ENCODE measurements at places on chromosomes 12 and 14.

GRCh38 chr12:14664434-14665023 lies 31.9 kb downstream of the GUCY2C start:
- DNase-seq, result no peak

GRCh38 chr12:7460375-7461259 lies 16.7 kb upstream of the CD163L1 start:
- DNase-seq, result peak; percentile 61

GRCh38 chr14:105060751-105061427 lies 4.3 kb downstream of the GPR132 start:
- peak; percentile 64 for DNase-seq

- DNase-seq, result no peak
These were observed 78.8 kb downstream of the TMCC3 start for GRCh38 chr12:94571556-94571955.

- no peak for DNase-seq
These were observed 274.2 kb downstream of the SSPN start for GRCh38 chr12:26469421-26470180.

- DNase-seq, result no peak
These were observed 133.7 kb upstream of the RTL1 start for GRCh38 chr14:101037021-101037817.

DNA sequence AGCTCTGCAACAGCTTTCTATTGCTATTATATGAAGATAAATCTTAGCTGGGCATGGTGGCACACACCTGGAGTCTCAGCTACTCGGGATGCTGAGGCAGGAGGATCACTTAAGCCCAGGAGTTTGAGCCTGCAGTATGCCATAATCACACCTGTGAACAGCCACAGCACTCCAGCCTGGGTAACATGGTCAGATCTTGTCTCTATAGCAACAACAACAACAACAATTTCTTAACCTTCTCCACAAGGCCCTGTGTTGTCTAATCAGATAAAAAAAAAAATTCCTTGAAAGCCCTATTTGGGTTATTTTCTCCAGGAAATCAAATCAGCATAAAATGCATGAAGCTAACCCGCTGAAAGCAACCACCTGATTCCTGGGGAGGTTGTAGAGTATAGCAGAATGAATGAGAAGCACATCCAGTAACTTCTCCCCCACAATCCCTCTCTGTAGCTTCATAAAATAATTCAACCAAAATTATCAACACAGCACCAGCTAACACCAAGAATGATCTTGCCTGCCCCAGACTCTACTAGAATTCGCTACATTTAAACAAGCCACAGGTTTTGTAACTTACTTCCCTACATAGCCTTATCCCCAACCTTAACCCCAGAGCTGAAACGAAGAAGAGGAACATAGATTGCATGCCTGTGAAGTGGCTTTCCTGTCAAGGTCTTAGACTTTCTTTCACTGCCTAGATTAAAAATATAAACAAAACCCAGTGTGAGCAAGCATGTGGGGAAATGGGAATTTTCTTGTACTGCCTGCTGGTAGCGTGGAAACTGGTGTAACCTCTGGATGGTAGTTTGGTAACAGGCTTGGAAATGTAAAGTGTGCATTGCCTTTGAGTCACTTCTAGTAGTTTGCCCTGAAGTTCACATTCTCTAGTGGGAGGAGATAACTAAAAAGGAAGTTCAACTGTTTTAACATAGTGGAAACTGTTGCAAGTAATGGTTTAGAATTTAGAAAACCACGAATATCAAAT lies 6.0 kb upstream of the STK38L start:
- DNase-seq, result no peak

DNA sequence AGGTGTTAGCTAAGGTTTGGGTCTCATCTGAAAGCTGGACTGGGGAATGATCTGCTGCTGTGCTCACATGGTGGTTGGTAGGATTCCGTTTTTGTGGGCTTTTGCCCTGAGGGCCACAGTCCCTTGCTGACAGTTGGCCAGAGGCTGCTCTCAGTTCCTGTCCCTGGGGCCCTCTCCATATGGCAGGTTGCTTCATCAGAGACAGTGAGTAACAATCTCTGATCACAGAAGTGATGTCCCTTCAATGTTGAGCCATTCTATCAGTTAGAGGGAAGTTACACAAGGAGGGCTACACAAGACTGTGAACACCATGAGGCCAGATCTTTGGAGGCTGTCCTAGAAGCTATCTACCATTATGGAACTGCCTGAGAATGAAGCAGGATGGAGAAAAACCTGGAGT lies 137.2 kb downstream of the AACS start:
- DNase-seq, result no peak

DNA sequence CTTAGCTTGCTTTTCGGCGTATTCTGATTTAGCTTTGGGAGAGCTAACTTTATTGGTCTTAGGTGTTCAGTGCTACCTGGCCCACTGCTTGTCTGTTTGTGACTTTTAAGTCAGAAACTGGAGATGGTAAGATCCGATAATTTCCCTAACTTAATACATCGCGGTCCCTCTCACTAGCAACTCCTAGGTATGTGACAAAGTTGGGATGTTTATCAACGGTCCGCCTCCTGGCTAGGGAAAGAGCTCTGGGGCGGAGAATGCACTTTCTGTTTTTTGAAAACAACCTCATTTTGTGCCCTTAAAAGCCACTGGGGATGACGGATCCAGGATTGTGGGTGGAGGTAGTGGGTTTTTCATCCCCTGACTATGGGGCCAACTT lies 1.2 kb downstream of the CDKN1B start:
- no peak for DNase-seq

DNA sequence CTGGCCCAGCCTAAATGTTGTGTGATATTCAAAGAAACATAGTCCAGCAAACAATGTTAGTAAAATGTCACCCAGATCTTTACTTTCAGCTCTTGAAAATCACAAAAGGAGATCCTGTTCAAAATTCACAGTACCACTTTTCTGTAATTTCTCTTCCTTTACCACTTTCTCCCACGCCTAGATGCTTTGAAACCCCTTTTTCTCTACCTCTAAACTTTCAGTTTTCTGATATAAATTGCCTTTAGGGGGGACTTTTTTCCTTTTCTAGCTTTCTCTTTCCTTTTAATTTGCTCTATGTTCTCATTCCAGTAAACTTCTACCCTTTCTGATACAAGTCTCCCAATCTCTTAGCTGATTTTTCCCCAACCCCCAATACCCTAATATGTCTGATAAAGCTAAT lies 101.8 kb downstream of the LMO3 start:
- no peak for DNase-seq

- DNase-seq, result no peak
These were observed 141.5 kb downstream of the NEDD1 start for GRCh38 chr12:97048421-97049035.

DNA sequence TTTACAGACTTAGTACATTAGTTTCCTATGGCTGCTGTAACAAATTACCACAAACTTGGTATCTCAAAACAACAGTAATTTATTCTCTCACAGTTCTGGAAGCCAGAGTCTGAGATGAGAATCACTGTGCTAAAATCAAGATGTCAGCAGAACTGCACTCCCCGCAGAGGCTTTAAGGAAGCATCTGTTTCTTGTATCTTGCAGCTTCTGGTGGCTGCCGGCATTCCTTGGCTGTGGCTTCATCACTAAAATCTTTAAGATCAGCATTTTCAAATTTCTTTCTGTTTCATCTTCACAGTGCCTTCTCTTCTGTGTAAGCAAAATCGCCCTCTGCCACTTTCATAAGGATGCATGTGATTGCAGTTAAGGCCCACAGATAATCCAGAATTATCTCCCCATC lies 9.4 kb downstream of the STON2 start:
- DNase-seq, result no peak

- no peak for DNase-seq
These were observed 57.0 kb downstream of the NCOR2 start for GRCh38 chr12:124510301-124510970.

DNA sequence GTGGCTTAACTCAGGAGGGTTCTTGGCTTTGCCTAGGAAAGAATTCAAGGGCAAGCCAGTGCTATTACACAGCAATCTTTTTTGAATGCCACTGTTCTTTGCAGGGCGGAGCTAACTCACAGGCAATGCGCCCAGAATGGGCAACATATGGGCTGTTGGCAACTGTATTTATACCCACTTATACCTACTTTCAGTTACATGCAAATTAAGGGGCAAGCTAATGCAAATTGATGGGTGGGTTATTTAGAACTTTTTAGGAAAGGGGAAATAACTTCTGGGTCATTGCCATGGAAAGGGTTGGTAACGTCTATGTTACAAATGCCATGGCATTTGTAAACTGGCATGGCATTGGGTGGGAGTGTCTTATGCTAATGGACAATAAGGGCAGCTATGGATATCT lies 85.4 kb downstream of the C12orf50 start:
- DNase-seq, result no peak

DNA sequence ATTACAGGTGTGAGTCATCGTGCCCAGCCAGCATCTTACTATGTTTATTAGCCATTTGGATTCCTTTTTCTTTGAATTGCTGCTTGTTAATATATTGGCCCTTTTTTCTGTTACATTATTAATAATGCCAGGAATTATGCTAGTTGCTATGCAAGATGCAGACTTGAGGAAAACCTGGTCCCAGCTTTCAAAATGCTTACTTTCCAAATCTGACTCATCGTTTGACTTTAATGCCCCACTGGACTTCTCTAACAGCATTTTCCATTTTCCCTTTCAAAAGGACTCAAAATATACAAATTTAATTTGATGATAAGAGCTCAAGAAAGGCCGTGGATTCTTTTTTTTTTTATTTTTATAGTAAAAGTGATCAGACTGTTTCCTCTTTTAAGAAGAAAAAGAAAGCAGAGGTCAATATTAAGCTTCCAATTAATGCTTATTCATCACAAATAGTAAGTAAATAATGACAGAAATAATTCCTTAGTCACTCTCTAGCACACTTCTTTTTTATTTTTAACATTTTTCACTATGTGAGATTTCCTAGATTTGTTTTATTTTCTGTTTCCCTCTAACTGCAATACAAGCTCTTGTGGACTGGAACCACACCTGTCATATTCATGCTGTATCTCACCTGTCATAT lies 146.1 kb upstream of the FGD4 start:
- no peak for DNase-seq

DNA sequence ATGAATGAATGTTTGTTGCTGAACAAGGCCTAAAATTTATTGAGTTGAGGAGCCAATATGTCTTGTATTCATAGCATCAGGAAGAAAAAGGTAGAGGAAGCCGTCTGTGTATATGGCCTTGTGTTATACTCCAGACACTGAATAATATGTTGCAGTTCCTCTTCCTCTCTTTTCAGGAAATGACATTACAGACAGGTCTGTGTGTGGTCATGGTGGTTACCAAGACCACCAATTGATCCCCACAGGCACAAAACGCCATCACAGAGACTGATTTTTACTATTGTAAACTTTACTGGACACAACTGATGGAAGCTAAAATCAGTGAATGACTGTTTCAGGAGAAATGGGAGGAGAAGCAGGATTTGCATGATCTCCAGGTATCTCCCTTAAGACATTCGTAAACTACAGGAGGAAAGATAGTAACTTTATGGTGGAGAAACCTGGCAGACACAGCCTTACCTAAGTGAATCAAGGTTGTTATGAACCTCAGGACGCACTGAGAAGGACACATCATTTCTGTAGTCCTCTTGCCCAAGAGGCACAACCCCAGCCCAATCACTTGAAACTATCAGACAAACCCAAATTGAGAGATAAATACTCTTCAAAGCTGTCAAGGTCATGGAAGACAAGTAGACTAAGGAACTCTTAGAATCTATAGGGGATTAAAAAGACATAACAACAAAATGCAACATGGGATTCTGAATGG lies 334.1 kb upstream of the RGS6 start:
- DNase-seq, result no peak

- DNase-seq, result peak; percentile 60
These were observed 21.3 kb upstream of the OASL start for GRCh38 chr12:121060149-121061001.

- no peak for DNase-seq
These were observed 277.1 kb downstream of the FOXG1 start for GRCh38 chr14:29043737-29044136.

GRCh38 chr12:107840186-107840585 lies 65.7 kb downstream of the ASCL4 start:
- no peak for DNase-seq

GRCh38 chr12:32504591-32504990 lies 105.2 kb downstream of the FGD4 start:
- no peak for DNase-seq
